ENCODE measurements at places on chromosomes 6 and 20.

DNA sequence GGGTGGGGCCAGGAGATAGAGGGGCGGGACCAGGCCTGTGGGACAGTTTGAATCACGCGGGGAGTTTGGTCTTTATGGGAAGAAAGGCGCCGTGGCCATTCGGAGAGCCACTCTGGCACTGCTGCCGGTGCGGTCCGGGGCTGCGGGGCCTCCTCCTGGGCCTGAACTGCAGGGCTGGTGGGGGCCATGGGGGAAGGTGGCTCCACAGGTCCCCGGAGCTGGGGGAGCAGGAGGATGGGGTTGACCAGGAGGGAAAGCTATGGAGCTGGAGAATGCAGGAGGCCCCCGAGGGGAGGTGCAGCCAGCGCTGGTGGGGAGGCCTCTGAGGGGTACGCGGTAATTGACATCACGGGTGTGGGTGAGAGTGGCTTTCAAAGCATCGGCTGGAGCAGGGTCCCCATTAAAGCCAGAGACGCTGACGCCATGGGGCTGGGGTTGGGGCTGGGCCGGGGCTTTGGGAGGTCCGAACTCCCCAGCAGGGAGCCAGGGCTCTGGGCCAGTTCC lies 1.8 kb upstream of the BHLHE23 start:
- no peak for DNase-seq

DNA sequence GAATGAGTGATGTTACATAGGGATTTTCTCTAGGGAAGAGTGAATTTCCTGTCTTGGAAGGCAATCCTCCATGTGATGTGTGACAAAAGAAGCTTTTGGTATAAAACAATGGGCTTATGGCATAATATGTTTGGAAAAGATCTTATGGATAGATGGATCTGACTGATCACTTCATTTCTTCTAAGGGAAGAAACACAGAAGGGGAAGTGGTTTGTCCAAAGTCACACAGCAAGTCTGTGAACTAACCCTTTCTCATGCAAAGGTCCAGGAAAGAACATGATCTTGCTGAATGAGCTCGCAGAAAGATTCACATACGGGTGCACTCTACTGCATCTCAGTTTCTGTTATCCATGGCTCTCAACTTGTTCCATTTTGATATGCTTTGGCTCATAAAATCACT lies 575.9 kb upstream of the JAG1 start:
- DNase-seq = no peak

DNA sequence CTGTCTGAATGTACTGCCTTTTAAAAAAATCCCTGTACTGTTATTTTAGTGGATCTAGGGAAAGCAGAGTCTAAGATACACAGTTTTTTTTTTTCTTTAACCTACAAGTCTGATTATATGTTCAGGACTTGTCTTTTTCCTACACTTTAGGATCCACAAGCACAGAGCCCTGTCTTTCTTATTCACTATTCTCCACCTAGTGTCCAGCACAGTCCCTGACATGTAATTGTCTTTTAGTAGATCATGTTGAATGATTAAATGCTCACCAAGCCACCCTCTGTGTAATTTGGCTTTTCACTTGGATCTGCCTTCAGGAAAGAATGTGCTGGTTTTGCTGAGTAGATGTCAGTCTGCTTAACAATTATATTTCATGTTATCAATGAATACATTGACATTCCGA lies 35.8 kb upstream of the YWHAB start:
- DNase-seq = no peak

- no peak for DNase-seq
Measured at GRCh38 chr6:37236921-37237320, 20.7 kb upstream of the TBC1D22B start.

GRCh38 chr6:168333039-168333438 lies 13.5 kb upstream of the DACT2 start:
- DNase-seq = no peak

- DNase-seq = peak; percentile 79
Measured at GRCh38 chr20:47356526-47357295, at the start of gene ZMYND8. TSS of gene ZMYND8 (minus strand) at chr20:47356699. CDS start at chr20:47356670, 29 bp downstream.

- DNase-seq = peak; percentile 39
Measured at GRCh38 chr20:62642666-62643520, 590 bp downstream of the SLCO4A1 start.

DNA sequence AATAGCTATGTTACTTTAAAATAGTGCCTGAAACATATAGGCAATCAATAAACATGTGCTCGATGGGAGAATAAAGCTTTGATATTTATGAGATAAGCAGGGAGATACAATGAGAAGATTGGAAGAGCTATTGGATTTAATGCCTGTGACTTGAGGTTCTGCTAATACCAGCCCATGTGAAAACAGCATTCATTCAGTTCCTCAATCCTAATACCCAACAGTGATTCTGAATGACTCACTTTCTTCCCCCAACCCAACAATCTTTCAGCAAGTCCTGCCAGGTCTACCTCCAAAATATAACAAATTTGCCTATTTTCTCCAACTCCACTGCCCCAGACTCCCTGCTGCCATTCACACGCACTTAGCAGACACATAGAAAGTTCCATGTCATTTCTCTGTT lies 26.6 kb upstream of the KLHL31 start:
- no peak for DNase-seq

DNA sequence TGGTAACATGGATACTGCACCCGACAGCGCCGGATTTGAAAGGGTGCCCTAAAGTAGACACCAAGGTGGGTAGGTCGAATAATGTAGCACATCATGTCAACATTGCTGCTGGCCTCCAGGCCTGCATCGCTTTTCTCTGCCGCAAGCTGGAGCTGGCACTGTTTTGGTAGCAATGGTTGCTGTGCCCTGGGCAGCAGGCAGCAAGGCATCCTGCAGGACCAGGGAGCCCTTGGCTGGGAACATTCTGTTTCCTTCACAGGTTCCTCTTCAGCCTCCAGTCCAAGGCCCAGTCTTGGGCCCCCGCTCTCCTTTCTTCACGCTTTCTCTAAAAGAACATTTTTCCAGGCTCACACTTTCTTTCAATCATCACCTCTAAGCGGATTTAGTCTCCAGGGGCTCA lies 365.8 kb upstream of the JARID2 start:
- DNase-seq = no peak

DNA sequence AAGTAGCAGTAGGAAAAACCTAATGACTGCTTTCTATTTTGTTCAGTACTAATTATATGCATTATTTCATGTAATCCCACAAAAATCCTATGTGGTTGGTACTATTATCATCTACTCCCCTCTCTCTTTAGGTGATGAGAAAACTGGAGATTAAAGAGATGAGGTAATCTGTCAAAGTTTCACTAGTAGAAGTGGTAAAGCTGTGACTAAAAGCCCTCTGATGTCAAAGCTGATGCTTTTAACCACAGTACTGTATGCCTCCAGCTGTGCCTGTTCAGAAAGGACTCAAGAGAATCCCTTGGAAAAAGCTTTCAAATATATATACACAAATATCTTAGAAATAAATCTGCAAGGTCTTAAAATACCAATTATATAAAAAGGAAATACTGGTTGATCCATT lies 38.0 kb downstream of the PHIP start:
- DNase-seq = no peak

DNA sequence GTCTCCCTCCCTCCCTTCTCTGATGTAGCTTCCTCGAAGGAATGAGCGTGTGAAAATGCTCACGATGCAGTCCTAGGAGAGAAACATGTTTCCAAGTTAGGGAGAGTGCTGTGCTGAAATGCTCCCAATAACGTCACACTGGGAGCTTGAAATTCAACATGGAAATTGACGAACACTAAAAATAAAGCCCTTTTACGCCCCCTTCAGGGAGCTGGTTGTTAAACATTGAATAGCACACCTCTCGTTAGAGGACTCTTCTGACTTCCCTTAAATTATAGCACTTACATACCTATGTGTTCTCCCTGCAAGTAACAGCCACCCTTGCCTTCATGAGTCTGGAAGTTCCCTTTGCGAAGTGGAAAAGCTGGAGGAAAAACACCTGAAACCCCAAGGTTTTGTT lies 88.6 kb downstream of the BFSP1 start:
- no peak for DNase-seq

GRCh38 chr6:8900056-8900455 lies 464.7 kb upstream of the SLC35B3 start:
- DNase-seq = no peak

DNA sequence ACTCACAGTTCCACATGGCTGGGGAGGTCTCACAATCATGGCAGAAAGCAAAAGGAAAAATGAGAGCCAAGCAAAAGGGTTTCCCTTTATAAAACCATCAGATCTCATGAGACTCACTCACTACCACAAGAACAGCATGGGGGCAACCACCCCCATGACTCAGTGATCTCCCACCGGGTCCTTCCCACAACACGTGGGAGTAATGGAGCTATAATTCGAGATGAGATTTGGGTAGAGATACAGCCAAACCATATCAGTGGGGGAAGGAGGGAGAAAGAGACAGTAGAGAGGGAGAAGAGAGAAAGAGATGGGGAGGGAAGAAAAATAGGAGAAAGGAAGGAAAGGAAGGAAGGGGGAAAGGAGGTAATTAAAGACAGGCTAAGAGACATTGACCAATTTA lies 30.1 kb downstream of the GMDS start:
- DNase-seq = no peak

- DNase-seq = peak; percentile 30
Measured at GRCh38 chr6:1554476-1555310, 55.0 kb upstream of the FOXC1 start.

- no peak for DNase-seq
Measured at GRCh38 chr20:61736001-61736635, 329.6 kb downstream of the TAF4 start.

GRCh38 chr20:53901497-53902096 lies 168.8 kb downstream of the BCAS1 start:
- DNase-seq = no peak

GRCh38 chr6:150883521-150883920 lies 18.0 kb downstream of the MTHFD1L start:
- no peak for DNase-seq

GRCh38 chr6:20481281-20481680 lies 53.0 kb upstream of the CDKAL1 start:
- no peak for DNase-seq

DNA sequence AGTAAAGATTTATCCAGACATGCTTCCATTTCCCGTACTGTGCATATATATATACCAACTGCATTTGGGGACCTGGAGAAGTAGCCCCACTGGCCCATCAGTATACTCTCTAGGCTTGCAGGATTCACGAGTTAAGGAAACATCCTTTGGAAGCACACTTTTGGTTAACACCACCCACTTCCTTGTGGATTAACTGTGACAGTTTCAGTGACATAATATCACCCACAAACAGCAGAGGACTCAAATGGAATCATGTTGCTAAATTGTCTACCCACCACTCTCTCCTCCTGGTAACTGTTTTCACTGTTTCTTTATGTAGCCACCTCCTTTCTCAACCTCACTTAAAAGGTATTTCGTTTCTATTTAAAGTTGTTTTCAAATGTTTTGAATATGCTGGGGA lies 55.0 kb downstream of the PROKR2 start:
- no peak for DNase-seq

GRCh38 chr20:13173201-13173600 lies 47.9 kb upstream of the ISM1 start:
- no peak for DNase-seq

DNA sequence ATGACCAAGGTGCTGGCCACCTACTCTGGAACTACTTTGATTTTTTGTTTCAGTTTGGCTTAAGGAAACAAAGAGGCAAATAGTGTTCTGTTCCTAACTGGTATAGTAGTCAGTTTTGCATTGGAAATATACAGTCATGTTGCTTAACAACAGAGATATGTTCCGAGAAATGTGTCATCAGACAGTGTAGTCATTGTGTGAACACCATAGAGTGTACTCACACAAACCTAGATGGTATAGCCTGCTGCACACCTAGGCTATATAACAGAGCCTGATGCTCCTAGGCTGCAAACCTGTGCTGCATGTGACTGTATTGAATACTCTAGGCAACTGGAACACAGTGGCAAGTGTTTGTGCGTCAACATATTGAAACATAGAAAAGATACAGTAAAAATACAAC lies 80.4 kb downstream of the ARID1B start:
- no peak for DNase-seq

GRCh38 chr6:37323580-37323979 lies 30.2 kb upstream of the RNF8 start:
- no peak for DNase-seq

GRCh38 chr20:889932-890463 lies 26.1 kb downstream of the ANGPT4 start:
- DNase-seq = no peak

DNA sequence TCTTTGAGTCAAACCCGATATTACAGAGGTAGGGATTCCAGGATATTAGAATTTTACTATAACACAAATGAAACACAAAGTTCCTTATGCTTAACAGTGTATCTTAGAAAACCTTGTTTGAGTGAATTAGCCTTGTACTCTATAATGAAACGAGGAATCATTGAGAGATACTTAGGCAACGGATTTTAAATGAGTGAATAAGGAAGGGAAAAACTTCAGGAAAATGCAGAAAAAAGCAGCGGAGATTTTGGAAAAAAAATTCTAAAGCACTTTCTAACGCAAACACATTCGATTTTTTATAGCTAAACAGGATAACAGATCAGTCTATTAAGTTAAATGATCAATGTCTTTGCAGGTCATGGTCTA lies 137.3 kb downstream of the HFE start:
- DNase-seq = no peak

GRCh38 chr20:47278907-47279348 lies 77.6 kb downstream of the ZMYND8 start:
- DNase-seq = no peak

- no peak for DNase-seq
Measured at GRCh38 chr6:158488065-158488464, 71.8 kb upstream of the TMEM181 start.

DNA sequence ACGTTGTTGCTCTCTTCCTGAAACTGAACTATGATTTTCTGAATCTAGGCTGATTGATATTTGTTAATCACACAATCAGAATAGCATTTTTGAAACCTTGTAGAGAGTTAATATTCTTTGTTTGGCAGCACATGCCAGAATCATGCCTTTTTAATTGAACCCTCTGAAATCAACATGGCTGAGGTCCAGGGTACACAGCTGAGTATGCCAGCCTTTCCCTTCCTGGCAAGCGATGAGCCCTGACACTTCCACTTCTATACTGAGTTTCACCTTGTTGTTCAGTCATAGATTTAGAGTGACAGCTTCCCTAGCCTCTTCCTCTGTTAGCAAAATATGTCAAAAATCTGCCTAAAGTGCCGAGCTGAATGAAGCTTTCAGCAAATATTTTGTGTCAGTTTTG lies 6.8 kb downstream of the HDDC2 start:
- no peak for DNase-seq

DNA sequence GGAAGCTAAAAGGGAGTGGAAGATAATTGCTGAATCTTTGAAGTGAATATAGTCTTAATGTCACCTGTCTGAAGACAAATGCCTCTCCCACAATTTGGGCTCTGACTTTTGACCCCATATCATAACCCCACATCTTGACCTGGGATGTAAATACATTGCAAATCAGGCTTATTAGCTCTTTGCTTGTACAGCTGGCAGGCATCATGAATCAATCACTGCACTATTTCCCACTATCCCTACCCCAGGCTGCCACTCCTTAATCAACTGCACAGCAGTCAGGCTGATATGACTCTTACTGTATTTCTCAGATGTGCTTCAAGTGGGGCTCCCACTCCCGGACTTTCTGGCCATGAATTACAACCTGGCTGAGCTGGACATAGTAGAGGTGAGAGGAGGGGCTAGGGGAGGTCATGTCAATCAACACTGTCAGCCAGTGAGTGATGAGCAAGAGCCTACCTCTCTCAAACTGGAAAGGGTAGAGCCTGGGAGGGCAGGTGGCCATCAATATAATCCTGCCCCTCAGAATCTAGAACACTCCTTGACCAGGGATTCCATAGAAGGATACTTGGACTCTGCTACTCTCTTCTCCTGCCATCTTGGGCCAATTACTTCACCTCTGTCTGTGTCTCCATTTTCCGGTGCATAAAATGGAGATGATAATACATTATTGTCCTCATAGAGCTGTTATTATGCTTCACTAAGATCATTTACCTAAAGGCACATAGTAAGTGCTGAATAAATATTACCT lies 10.5 kb upstream of the BPIFB3 start:
- DNase-seq = no peak
